ENCODE measurements at places on chromosomes 13 and 19.

- DNase-seq, result no peak
Observed at GRCh38 chr13:98775386-98775785, 22.9 kb upstream of the SLC15A1 start.

DNA sequence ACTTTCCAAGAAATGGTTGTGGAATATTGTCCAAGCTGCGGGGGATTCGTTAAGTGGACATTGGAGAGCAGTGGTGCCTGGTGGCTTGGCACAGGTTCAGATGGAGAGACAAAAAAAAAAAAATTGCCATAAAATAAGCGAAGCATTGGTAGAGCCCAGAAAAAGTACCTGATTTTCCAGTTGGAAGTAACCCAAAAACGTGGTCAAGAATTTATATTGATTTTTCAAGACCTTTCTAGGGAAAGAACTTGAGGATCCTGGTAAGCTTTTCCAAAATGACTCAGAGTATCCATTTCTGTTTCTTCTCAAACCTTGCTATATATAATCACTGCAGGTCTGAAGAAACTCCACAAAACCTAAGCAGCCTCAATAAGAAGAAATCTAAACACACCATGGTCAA is 94.6 kb downstream of the ING1 start:
- no peak for DNase-seq

DNA sequence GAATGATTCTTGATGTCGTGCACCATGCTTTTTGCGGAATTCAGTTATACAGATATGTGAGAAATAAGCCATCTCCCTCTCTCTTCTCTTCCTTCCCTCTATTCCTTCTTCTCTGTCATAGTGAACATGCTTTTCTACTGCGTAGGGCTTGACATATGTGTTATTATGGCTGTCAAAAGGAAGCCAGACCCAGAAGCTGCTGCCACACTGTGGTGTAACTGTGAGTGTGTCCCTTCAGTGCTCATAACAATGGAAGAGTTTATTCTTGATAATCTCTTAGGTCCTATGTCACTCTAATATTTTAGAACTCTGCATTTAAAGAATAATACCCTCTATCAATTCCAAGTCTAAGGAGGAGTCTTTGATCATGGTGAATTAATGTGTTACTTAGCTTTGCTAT is 208.9 kb upstream of the TMTC4 start:
- DNase-seq, result no peak

GRCh38 chr19:48330012-48330681 is 4.8 kb downstream of the EMP3 start:
- DNase-seq, result no peak

DNA sequence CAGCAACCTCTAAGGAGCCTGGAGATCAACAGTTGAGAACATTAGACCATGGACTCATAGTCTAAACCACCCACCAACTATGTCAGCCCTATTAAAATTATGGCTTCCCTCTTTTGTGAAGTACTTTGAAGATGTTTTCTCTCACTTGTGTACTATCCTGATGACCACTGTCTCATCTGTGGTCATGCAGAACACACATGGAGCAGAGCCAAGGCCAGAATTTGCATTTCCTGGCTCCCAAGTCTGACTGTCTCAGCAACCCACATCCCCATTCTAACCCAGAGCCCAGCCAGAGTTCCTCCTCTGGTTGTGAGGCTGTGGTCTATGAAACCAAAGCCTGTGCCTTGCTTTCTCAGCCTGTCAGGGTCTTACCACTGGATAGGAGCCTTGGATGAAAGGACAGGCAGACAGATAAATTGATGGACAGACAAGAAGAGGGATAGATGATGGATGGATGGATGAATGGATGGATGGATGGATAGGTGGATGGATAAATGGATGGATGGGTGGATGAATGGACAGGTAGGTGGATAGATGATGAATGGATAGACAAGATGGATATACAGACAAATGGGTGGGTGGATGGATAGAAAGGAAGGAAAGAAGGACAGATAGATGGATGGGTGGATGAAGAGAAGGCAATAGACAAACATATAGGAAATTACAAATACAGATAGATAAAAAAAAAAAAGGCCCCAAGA is 35.4 kb downstream of the ZNF557 start:
- no peak for DNase-seq

DNA sequence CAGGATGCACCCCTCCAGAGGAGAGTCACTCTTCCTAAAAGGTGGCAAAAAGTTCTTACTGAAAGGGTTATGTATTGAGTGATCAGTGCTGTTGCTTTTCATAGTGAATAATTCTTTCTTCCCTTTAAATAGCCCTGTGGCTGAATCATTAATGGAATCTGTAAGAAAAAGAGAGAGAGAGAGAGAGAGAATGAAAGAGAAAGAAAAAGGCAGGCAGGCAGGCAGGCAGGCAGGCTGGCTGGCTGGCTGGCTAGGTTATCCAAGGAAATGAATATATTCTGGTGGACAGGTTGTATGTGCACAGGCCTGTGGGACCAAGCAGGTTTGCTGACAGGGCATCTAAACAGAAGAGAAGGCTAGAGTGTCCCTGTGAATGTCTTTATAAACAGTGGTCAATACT is 100.5 kb downstream of the DLEU7 start:
- DNase-seq, result no peak

DNA sequence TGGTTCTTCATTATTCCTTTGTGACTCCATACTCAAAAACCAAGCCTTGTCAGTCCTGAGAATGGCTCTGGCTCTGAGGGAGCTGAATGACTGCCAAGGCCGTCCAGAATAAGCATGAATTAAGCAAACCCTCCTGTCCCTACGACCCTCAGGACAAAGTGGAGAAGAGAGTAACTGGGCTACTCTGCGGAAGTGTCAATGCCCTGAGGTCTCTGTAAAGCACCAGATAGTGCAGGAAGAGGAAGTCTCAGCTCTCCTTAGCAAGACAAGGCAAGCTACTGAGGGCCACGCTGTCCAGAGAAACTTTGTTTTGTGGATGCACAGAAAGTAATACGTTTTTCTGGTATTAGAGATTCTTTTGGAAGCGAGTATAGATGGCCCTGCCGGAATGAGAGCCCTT is 94.1 kb downstream of the RNASEH2B start:
- no peak for DNase-seq

- no peak for DNase-seq
Observed at GRCh38 chr13:109246001-109246400, 540.4 kb downstream of the IRS2 start.

- no peak for DNase-seq
Observed at GRCh38 chr13:107006661-107007060, 438.7 kb upstream of the ARGLU1 start.

DNA sequence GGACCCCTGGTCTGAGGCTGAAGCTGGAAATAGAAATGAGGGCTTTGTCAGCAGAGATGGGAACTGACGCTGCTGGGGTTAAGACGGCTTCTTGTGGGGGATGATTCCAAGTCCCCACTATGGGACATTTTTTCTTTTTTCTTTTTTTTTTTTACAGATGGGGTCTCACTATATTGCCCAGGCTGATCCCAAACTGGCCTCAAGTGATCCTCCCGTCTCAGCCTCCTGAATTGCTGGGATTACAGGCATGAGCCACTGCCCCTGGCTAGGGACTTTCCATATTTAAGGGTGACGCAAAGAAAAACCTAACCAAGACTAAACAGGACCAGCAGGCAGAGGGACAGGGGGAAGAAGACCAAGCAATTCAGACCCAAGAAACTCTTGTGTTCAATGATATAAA is 10.0 kb downstream of the LRFN3 start:
- no peak for DNase-seq

DNA sequence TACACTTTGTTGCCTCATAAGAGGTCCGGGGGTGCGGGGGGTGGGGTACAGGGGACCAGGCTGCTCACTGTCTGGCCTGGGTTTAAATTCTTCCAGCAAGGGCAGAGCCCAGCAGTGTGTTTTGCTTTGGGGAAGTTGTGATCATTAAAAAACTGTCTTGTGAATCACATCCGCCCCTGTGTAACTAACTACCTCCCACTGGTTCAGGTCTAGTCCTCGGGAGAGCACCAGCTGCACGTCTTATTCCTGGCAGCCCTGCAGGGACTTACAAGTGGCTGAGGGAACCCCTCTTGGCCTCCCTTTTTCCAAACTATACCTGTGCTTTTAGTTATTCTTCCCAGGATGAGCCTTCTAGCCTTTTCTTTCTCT is 127.5 kb downstream of the SIPA1L3 start:
- DNase-seq, result no peak

- no peak for DNase-seq
Observed at GRCh38 chr19:632579-633067, 714 bp downstream of the POLRMT start.

DNA sequence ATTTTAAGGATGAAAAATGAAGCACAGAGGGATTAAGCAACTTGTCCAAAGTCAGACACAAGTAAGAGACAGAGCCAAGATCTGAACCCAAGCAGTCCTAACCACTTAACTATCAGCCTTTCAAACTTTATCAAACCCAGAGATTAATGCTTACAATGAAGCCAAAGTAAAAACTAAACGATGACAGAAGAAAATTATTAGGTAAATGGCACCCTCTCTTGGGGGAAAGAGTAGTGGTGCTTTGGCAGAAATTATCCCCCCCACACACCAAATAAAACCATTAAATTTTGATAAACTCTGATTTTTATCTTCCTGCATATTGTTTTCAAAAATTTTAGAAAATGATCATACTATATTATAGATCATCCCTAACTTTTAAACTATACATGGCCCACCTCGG is 329.2 kb downstream of the SLC7A1 start:
- no peak for DNase-seq

- no peak for DNase-seq
Observed at GRCh38 chr19:55241935-55242464, 13.4 kb upstream of the TMEM86B start.

GRCh38 chr13:101325423-101325822 is 90.9 kb downstream of the NALCN start:
- DNase-seq, result no peak

DNA sequence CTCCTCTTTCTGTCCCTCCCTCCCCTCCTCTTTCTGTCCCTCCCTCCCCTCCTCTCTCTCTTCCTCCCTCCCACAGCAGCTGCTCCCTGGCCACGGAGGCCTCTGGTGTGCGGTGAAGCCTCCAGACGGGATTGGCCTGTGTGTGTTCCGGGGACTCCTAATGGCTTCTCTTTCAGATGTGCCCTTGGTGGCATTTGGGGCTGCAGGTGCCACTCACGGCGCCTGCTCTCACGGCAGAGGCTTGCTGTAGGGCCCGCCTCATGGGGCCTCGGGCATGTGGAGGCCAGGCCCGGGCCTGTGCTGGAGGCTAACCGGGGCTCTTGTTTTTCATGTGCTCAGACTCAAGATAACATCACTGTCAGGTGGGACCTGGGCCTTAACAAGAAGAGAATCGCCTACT is 20.9 kb downstream of the UPF1 start:
- DNase-seq, result no peak

DNA sequence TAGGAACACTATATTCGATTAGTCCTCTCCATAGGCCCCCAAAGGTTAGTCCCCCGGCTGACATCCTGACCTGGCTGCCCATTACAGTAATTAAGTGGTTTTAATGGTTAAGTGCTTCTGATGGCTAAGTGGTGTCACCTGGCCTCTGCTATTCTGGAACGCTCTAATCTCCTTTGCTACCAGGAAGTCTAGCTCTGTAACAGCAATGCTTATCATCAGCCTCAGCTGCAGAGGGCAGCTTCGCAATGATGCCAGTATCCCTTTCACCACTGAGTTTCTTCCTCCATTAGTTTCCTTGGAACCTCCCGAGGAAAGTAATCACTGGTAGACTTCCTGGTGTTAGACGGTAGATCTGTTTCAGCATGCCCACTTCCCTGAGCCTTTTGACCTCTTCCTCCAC is 8.6 kb upstream of the RNF6 start:
- DNase-seq, result no peak

DNA sequence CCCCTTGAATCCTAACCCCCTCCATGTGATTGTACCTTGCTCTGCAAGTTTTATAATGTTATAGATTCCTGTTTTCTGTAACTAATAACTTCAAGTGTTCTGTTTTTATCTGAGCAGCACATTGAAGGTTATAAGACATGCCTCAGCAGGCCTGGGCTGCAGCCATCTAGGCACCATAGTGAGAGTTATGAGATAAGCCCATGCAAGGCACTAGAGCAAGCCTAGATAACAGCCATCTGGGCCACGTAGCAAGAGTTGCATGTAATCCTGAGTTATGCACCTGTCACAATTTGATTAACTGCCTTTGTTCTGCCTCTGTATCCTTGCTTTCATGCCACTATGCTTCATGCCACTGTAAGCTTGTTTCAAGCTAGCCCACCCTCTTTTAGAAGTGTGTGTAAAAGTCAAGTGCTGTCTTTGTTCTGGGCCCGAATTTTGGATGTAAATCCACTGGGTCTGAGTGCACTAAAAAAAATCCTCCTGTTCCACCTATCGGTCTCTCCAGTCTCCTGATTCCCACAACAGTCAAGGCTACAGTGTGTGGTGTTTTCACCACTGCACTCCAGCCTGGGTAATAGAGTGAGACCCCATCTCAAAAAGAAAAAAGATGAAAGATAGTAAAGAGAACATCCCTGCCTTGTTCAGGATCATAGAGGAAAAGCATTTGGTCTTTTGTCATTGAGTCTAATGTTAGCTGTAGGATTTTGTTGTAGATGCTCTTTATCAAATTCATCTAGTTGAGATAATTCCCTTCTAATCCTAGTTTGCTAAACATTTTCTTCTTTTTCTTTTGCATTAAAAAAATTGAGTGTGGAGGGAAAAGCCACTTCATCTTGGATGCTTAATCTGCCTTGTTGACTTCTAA is 16.0 kb upstream of the KBTBD6 start:
- DNase-seq, result no peak

GRCh38 chr19:28939236-28939635 is 273.7 kb downstream of the UQCRFS1 start:
- no peak for DNase-seq

DNA sequence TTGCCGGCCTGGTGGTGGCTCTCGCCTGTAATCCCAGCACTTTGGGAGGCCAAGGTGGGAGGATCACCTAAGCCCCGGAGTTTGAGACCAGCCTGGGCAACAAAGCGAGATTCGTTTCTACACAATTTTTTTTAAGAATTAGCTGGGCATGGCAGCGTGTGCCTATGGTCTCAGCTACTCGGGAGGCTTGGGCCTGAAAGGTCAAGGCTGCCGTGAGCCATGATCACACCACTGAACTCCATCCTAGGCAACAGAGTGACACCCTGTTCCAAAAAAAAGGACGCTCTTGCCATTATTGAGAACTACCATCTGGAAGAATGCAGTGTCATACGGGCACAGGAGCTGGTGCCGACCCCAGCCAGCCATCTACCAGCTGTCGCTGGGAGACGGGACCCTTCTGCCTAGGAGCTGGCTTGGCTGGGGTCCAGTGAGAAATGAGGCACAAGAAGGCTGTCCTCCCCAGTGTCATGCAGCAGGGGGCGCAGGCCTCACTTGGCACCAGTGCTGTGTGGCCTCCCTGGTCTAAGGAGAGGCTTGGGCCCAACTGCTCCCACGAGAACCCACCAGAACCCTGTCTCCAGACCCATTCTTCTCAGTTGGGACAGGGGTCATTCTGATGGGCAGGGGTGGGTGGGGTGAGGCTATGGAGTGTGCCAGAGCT is 12.2 kb upstream of the RELB start:
- DNase-seq, result no peak

- no peak for DNase-seq
Observed at GRCh38 chr19:28933039-28933438, 279.9 kb downstream of the UQCRFS1 start.

DNA sequence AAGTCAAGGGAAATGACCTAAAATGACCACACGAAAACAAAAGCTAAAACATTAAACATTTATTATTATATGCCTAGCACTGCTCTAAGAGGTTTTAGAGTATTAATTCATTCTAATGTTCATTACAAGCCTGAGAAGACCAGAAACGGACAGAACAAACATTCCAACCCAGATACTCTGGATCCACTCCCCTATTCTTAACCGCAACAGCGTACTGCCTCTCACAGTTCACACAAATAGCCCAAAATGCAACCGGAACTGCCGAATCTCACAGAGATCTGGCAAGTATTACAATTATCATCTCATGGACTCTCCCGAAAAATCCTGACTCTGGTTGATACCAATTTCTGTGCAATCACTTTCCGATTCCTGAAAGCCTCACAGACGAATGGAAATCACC is 1.4 kb downstream of the ZNF780B start:
- no peak for DNase-seq
